ENCODE measurements at places on chromosomes 3 and 15.

DNA sequence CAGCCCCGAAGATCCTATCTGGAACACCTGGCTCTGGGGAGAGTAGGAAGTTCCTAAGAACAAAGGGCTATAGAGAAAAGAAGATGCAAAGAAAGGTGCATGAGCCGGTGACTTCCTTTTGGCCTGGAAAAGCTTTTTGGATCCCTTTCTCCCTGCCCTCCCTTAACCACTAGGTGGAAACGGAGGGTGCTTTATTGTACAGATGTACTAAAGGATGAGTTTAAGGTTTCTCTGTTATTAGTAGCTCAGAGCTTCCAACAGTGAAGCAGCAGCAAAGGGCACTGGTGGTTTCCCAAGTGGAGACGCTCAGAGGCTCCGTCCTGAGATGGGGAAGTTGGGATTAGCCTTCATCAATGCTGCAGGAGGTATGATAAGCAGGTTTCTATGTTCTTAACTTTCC, 5.9 kb upstream of the ADGRG7 start:
- no peak for DNase-seq

DNA sequence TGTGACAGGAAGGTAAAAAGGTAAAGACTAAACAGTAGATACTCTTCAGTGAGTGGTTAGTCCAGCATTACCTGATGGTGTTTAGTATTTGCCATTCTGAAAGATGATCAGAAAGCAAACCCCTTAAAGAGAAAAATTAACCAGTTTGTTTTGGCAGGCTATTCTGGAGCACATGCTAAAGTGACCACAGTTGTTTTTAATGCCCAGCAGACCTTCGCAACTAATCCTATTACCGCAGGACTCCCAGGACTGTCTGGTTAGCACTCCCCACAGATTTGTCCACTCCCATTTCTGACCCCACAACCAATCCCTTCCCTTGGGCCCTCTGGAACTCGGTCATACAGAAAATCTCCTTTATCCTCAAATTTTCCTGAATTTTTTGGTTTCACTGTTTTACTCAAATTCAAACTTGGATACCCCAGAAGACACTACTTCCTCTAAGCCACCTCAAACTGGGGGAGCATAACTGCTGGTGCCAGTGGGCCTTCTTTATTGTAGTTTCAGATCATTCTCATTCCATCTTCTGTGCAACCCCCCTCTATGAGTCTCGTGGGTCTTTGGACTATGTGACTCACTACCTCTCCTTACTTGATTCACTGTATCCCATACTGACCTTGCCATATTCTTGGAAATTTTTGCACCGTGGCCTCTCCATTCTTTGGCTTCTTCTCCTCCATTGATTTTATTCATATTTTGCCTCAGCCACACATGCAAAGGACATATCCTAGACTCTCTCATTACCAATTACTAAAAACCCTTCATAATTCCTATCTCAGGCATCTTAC, 104.4 kb downstream of the RBMS3 start:
- no peak for DNase-seq

DNA sequence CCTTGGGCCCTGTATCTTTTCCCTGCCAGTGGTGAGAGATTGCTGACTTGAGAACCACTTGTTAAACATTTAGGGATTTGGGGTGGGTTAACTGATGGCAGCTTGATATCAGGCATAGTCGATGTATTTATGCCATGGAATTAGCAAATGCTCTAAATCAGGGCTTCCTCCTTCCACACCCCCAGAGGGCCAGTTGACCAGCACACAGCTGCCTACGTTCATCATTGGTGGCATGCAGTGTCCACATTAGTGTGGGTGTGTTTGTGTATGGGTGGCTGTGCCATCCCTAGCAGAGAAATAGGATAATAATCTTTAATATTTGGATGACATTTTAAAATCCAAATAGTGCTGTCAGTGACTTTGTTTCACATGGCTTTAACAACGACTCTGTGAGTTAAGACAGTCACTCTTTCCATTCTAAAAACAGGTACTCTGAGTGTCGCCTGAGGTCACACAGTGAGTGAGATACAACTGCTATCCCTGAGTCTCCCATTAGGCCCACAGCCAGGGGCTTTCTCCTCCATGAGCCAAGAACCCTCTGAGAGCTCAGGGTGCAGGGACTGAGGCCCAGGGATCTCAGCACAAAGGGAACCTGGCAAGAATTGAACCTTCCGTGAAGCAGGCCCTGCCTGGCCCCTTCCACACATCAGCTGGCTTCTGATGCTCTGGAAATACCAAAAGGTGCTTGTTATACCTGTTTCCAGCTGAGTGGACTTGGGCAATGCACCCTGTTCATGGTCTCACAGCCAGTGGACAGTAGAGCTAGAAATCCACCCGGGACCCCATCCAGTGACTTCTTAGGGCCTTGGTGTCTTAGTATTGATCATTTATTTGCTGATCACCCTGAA, 4.3 kb upstream of the LTF start:
- DNase-seq = no peak

DNA sequence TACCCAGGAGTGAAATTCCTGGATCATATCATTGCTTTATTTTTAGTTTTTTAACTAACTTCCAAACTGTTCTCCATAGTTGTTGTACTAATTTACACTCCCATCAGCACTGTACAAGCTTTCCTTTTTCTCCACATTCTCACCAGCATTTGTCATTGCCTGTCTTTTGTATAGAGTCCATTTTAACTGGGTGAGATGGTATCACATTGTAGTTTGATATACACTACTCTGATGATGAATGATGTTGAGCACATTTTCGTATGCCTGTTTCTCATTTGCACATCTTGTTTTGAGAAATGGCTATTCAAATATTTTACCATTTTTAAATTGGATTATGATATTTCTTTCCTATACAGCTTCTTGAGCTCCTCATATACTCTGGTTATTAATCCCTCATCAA, 1586.6 kb downstream of the SI start:
- DNase-seq = no peak

DNA sequence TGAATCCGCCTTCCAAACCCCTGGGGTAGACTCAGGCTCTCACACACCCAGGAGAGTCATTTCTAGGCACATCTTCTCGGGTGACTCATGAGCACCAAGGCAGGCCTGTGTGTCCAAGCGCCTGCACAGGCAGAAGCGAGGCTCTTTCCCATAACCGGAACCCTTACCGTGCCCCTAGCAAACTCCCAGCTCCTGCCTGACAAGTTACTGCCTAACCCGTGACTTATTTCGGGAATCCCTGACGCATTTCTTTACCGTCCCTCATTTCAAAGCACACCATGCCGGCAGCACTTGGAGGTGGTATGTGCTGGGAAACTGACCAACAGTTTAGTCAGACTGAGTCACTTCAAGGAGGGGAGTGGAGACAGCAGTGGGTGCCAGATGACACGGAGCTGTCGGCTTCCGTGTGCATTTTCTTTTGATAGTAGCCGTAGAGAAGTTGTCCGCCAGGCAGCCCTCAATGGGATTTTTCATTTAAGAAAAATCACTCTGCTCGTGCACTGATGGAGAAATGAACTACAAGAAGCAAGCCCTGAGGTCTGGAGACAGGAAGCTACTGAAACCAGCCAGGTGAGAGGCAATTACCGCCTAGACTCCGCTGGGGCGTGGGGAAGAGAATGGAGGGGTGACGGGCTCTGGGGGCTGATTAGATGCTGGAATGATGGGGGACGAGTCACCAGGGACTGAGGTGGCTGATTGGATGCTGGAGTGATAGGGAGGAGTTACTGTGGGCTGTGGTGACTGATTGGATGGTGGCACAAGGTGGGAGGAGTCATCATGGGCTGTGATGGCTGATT, 17.3 kb upstream of the HRH1 start:
- no peak for DNase-seq

DNA sequence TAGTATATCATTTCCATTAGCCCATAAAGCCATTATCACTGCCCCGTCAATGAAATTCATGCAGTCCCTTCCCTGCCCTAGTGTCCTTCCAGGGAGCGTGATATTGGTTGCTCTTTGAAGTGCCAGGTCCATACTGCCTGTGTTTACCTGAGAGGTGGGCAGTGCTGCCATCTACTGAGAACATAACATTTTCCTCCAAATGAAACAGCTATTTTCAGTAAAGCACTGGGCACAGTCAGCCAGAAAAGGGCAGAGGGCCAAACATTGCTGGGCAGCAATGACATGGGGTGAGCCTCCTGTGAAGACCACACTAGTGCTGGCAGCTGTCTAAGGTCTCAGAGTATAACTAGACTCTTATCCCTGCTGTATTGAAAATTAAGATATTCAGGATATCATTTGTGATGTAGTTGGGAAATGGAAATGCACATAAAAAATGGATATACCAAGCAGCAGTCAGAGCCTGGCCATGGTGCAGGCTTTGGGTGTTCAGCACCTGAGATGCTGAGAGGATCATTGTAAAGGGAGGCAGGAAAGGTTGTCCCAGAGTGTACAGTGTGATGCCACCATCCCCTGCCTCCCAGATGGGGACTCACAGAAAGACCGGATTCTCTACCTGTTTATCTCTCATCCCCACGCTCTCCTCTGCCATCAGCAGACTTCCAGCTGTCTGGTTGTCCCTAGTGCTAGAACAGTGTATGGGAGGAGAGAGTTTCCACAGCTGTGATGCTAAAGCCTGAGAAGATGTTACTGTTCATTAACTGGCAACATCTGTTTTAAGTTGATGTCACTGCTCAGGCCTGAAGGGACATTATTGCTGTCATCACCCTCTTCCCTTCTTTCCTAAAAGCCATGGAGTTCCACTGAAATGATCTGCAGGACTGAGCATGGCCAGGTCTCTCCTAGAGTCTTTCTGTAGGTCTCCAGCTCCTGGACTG, 108.8 kb downstream of the ARNT2 start:
- DNase-seq = no peak

GRCh38 chr15:63500265-63501250, 3.8 kb upstream of the USP3 start:
- DNase-seq = no peak

- no peak for DNase-seq
These were observed 48.1 kb upstream of the OXTR start for GRCh38 chr3:8817486-8817885.

DNA sequence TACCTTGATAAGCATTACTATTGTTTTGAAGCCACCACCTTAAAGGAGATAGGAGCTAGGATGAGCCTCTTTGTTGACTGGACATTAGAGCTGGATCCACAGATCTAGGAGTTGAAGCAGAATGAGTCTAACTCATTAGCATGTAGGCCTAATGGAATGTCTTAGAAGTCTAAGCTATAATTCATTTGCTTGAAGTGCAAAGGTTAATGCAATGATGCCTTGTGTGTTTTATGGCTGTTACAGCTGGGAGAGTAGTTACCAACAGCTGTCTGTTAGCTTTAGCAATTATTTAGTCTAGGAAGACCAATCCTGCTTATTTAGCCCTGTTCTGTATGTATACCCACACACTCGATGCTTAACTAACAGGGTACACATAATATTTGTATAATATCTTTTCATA, 419.3 kb downstream of the TUSC7 start:
- DNase-seq = no peak

- DNase-seq = no peak
These were observed 14.2 kb downstream of the CFAP91 start for GRCh38 chr3:119716998-119717397.

DNA sequence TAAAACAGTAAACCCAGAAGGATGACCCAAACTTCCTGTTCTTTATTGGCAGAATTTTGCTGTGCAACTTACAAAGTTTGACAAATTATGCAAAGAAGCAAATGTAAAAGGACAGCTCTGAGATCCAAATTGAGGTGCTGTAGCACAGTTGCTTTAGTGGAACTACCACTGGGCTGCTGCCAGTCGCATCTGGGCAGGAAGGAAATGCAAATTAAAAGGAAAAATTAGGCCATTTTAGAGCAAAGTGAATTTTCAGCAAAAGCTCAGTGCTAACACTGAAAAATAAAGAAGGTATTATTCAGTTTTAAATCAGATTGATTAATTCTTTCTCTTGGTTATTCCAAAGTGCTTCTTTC, 104.5 kb downstream of the ZMAT3 start:
- no peak for DNase-seq

- no peak for DNase-seq
These were observed 39.8 kb upstream of the IREB2 start for GRCh38 chr15:78398076-78398825.

DNA sequence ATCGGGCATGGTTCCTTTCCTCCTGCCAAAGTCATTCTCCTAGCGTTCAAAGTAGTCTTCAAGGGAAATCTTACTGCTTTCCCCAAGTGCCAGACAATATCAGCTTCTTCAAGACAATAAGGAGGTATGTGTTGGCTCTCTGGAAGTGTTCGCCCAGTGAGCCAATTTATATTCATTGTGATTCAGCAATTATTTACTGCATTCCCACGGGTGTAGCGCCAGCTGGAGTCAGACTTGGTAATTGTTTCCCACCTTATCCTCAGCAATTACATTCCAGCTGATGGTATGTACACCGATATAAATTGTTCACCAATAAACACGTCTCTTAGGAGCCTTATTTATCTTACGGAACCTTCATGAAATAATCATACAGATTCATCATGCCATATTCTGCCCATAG, 103.6 kb upstream of the CTNNB1 start:
- no peak for DNase-seq

- no peak for DNase-seq
These were observed 96.1 kb downstream of the KBTBD8 start for GRCh38 chr3:67094167-67094566.

- no peak for DNase-seq
These were observed 3.3 kb upstream of the CD96 start for GRCh38 chr3:111538681-111539083.

- no peak for DNase-seq
These were observed 265.4 kb downstream of the FAM43A start for GRCh38 chr3:194950906-194951628.

- no peak for DNase-seq
These were observed 411.7 kb downstream of the NAALADL2 start for GRCh38 chr3:175270866-175271265.

DNA sequence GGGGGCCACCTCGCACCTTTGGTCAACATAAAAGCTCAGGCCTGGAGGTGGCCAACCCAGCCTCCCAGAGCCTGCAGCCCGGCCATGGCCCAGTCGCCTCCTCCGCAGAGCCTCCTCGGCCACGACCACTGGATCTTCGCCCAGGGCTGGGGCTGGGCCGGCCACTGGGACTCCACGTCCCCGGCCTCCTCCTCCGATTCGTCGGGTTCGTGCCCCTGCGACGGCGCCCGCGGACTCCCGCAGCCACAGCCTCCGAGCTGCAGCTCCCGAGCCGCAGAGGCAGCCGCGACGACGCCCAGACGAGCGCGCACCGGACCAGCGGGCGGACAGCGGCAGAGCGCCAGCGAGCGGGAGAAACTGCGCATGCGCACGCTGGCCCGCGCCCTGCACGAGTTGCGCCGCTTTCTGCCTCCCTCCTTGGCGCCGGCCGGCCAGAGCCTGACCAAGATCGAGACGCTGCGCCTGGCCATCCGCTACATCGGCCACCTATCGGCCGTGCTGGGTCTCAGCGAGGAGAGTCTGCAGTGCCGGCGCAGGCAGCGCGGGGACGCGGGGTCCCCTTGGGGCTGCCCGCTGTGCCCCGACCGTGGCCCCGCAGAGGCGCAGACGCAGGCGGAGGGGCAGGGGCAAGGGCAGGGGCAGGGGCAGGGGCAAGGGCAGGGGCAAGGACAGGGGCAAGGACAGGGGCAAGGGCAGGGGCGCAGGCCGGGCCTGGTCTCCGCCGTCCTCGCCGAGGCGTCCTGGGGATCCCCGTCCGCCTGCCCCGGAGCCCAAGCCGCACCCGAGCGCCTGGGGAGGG, at the start of gene MESP2:
Gene MESP2 (plus strand): TSS at position 59 of the 799 bp plus-strand sequence. CDS start 26 bp downstream, at position 85.
- DNase-seq = peak; percentile 44

All from CD4-positive, alpha-beta T cell treated with Interleukin-21 for 1 hour (primary cell).